ENCODE measurements at places on chromosomes 2 and 18. TPM values are rescaled to one million over a fixed set of nuclear protein-coding genes. Genes with fewer than 3 reads are reported as not detected.

- DNase-seq, result no peak
Measured at GRCh38 chr2:109398366-109399015, 215.3 kb downstream of the SEPTIN10 start.

DNA sequence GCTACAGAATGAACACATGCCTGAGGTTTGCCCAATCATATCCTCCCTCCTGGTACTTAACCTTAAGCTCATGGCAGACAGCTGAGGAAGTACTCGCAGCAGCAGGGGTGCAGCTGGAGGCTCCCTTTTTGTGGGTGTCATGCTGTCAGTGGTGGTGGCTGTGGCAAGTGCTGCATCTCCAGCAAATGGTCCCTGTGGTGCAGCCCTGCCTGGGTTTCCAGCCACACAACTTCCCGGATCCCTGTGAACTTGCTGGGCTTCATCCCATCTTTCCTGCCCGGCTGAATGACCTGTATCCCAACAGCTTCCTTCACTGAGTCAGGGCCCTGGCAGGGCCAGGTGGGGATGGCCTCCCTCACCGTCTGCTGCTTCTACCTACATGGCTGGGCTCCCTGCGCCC, 5.0 kb downstream of the TMEM185B start:
- DNase-seq, result no peak

The HMSD gene
- 5.3 TPM for total RNA-seq

The R3HDM1 gene
- 43.1 TPM for total RNA-seq

The GKN1 gene
- not detected for total RNA-seq

The LAMA1 gene
- 0.05 TPM for total RNA-seq

The DSEL gene
- 0.05 TPM for total RNA-seq

The BUB1 gene
- total RNA-seq, result 80.2 TPM

DNA sequence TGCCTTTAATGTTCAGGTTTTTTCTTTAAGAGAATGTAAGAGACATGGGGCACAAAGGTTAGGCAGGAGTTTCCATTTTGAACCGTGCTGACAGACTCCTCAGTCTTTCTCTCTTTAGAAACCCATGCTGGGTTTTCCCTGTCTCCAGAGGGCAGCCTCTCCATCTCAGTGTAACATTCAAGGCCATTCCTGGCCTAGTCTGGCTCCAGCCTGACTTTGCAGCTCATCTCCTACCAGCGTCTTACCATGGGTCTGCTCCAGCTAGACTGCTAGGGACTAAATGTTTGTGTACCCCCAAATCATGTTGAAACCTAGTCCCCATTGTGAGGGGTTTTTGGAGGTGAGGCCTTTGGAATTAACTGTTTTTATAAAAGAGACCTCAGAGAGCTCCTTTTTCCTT, 9.8 kb upstream of the CLIP4 start:
- DNase-seq, result no peak

DNA sequence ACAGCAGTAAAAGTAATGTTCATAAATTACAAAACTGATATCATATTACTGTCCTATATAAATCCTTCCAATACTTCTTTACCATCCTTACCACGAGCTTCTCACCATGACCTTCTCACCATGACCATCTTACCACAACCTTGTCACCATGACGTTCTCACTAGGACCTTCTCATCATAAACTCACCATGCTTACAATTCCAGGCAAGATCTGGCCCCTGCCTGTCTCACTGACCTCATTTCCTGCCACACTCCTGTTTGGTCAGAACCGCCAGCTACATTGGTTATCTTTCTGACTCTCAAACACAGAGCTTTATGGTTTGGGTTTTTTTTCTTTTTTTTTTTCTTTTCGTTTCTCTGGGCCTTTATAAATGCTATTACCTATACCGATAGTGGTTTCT, 827.6 kb downstream of the RNF144A start:
- DNase-seq, result no peak

DNA sequence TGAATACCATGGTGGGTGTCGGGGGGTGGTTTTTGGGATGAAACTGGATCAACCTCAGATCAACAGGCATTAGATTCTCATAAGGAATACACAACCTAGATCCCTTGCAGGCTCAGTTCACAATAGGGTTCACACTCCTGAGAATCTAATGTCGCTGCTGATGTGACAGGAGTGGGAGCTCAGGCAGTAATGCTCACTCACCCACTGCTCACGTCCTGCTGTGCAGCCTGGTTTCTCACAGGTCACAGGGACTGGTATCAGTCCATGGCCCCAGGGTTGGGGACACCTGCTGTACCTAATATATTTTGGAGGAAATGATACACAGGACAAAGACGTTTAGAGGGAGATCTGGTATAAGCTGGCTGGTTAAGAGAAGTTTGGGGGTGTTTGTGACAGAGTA, 338.8 kb downstream of the PLCL1 start:
- DNase-seq, result no peak

DNA sequence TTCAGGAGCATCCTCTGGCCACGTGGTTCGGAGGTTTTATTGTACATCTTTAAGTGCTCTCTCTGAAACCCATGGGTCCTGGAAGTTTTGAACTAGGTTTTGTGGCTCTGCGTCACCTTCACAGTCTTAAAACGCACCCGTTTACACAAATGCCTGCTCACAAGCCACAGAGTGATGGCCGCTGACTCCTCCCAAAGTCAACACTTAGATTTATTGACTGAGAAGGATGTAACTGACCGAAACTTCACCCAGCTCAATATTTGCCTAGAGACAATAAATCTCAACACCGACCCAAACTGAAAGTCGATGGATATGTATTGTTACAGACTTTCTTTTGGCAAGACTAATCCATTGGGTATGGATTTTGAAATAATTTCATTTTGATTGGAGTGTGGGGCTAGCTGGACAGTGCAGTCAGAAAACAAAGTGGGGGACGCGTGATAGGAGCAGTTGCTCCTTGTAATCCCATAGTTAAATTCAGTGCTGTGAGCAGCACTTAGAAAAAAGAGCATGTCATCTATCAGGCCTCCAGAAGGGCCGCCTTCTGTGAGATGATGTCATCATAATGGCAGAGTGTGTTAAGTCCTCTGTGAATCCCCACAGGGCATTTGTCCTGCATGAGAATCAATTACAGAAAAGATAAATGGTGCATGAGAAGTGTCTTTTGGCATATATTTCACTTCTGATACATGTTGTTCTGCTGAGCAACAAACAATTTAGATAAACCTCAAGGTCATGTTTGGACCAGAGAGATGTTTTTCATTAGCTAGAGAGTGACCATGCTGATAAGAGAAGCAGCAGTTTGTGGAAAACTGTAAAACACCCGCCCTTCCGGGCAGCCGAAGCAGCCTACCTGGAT, 183.7 kb downstream of the INO80D start:
- DNase-seq, result no peak

DNA sequence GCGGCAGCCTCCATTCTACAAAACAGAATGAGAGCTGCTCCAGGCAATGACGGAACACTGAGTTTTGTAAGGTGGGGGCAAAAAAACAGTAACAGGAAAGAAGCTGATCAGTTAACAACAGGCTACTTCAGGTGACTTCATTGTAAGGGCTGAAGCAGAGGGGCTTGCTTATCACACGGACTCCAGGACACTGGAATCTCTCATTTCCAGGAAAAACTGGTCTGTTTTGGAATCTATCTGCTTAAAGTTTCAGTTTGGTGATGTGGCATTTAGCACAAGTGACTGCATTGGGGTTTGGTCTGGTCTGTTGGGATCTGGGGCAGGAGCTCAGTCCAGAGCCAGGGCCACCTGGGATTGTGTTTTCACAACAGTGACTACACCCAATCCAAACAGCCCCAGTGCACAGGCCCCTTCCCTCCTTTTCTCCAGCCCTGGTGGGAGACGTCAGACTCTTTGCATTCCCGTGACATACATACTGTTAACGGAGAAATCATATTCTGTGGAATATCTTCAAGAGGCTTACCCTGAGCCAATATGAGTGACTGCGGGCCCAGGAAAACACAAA, 14.1 kb downstream of the AMER3 start:
- no peak for DNase-seq

GRCh38 chr2:106565599-106565998, 78.4 kb downstream of the CD8B2 start:
- no peak for DNase-seq

GRCh38 chr2:99565227-99565626, 75.4 kb upstream of the REV1 start:
- no peak for DNase-seq

DNA sequence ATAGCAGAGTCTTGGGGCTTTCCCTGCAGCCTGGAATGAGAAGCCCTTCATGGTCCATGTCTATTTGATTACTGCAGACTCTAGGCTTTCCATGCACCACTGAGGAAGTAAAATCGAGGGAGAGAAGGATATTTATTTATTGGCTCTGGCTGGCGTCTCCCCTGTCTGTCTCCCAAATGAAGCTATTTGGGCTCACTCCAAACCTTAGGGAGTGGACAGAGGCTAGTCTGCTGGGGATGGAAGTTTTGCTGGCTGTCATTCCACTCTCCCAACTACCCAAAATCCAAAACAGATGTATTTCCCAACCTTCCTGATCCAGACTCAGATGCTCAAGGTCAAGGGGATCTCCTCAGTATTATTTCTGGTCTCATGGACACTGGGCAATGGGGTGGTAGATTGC, 33.7 kb downstream of the TMEM17 start:
- no peak for DNase-seq

GRCh38 chr2:84029903-84030575, 429.0 kb downstream of the SUCLG1 start:
- DNase-seq, result no peak

- DNase-seq, result no peak
Measured at GRCh38 chr2:217903859-217904613, 98.8 kb downstream of the TNS1 start.

The LPIN1 gene
- 16.7 TPM for total RNA-seq

- DNase-seq, result no peak
Measured at GRCh38 chr2:65716698-65717097, 284.3 kb upstream of the SPRED2 start.

GRCh38 chr18:24603151-24603550, 142.7 kb downstream of the HRH4 start:
- no peak for DNase-seq

Measured in HCT116 (cell line).